ENCODE measurements at places on chromosomes 7 and 10.
A peak's percentile ranks its signal among the peaks of the same experiment; 100 is the strongest.

DNA sequence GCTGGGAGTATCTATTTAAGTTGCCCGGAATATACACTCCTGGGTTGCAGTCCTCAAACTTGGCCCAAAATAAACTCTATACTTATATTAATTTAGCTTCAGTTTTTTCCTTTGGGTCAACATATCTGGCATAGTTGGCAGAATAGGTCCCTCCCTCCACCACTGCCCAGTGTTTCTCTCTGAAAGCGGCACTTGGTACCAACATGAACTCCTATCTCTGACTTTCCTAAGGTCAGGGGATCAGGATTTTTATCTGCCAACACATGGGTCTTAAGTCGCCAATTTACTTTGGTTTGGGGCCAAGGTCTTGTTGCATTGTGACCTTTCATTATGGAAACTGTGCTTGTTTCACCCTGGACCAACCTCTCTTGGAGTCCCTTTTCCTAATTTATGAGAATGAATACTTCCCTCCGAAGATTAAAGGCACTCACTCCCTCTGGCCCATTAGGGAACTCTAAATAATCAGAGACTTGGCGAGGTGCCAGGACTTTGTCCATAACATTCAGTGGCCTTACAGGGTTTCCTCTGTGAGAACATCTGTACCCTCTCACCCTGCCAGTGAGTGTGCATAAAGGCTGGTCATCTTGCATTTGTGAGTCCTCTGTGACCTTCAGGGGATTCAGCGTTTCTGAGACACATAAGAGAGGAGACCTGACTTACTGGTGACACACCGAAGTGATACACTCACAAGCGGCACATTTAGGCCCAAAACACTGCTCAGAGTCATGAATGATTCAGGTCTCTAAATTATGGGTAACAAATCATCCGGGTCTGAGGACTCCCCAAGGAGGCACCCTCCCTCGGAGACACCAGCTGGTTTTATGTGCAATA is 19.7 kb upstream of the FKBP9 start:
- DNase-seq = peak; percentile 42

DNA sequence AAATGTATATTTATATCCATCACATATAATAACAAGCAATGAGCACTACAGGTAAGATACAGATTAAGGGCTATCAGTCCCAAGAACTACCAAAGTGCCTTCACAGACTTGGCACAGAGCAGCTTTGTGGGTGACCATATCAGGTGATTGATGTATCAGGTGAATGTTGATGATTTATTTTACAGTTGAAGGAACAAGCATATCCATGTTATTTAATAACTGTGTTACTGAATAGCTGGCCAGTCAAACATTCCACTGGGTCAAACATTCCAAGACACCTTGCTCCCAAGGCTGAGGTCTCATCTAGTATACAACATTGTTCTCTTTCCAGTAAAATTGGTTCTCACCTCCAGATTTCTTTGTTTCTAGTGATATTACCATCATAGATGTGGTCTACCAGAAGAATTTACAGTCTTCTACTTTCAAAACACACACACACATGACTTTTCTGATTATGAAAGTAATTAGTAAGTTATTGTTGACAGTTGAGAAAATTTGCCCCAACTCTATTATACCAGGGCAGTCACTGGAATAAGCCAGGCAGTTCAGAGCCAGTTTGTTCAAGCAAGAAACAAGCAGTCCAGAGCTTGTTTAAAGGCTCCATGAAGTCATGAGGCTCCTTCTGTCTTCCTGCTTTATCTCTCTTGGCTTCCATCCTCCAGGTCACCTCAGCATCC is 68.2 kb downstream of the ELAPOR2 start:
- DNase-seq = no peak

DNA sequence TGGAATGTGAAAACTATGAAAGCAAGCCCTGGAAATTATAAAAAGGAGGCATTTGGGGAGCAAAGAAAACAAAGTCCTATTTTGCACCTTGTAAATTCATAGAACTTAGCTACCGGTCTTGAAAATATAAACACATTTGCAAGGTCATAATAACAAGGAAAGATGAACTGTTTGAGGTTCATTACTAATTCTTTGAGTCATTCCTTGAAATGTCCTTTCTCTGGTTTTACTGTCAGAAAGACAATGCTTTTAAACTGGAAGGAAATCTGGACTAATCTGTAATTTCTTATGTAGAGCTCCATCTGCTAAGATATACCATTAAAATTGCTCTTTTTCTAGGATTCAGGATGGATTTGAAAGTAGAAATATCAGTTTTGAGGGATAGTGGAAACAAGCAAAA is 1.4 kb downstream of the ERLIN1 start:
- DNase-seq = no peak

GRCh38 chr10:101063050-101063525 is 1.3 kb downstream of the KAZALD1 start:
- peak; percentile 82 for DNase-seq

GRCh38 chr10:30812018-30812851 is 182.7 kb upstream of the LYZL2 start:
- DNase-seq = no peak

- DNase-seq = no peak
Measured at GRCh38 chr7:114531326-114531725, 116.7 kb downstream of the FOXP2 start.

- DNase-seq = no peak
Measured at GRCh38 chr7:135377171-135377570, 132.7 kb downstream of the CNOT4 start.

- DNase-seq = no peak
Measured at GRCh38 chr10:25842146-25842545, 91.9 kb upstream of the MYO3A start.

DNA sequence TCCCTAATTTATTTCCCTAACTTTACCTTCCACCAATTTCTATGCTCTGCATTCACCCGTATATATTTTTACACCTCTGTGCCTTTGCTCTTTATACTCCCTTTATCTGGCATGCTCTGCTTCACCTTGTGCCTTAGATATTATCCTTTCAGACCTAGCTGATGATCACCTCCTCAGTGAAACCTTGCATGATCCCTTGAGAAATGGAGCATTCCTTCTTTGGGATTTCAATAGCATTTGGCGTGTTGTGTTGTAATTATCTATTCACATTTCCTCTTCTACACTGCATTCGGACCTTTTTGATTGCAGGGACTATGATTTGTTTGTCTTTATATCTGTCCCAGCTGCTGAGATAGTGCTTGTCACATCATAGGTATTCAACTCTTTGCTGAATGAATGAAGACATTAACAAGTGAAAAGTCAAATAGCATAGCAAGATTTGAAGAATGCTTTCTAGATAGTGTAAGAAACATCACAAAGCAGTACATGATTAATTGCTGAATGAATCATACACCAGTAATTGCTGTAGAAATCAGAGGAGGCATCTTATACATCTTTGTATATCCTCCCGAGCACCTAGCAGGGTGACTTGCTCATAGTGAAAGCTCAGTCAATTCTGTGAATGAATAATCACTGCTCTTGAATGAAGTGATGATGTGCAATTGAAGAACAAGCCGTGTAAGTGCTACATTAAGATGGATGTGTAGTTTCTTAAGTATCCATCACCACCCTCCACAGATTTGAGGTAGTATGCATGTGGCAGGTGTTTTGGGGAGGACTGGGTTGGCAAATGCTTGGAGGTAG is 2.0 kb upstream of the TM9SF3 start:
- DNase-seq = no peak

- peak; percentile 56 for DNase-seq
Measured at GRCh38 chr10:104256335-104256961, 1.8 kb downstream of the GSTO1 start.

GRCh38 chr10:34808801-34809745 is 6.0 kb downstream of the PARD3 start:
- DNase-seq = no peak

DNA sequence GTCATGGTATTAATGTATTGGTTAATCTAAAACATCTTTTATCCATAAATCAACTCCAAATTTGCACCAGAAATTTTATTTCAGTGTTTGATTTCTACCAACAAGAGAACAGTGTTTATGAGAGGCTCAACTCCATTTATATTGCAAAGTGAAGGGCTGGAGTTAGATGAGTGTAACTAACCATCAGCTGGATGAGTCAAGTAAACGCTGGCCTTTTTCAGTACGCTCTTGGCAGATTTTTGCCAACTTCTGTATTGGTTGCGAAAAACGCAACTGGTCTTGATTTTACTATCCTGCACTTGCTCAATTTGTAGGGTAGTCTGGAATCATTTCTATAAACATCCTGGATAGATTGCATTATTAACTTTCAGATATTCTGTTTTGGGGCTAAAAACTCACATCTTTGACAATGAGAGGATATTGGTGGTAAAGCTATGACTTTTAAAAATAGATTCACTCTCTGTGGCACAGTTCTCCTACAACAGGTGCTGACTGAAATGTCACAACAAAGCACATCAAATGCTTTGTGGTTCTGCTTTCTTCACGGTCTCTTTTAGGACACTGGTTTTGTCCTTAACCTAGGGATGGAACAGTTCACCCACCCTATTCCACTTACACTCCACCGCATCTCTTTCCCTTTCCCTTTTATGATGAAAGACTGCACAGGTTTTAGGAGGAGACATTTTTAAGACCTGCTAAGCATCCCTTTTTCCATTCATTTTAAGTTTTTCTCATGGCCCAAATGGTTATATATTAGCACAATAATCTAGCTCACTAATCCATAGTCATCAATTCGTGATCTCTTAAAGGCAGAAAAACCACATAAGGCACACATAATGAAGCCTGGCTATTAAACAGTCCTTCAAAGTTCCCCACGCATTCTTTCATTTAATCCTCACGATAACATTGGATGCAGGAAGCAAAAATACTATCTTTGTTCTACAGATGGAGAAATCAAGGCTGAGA is 12.8 kb downstream of the CACNA2D1 start:
- no peak for DNase-seq

DNA sequence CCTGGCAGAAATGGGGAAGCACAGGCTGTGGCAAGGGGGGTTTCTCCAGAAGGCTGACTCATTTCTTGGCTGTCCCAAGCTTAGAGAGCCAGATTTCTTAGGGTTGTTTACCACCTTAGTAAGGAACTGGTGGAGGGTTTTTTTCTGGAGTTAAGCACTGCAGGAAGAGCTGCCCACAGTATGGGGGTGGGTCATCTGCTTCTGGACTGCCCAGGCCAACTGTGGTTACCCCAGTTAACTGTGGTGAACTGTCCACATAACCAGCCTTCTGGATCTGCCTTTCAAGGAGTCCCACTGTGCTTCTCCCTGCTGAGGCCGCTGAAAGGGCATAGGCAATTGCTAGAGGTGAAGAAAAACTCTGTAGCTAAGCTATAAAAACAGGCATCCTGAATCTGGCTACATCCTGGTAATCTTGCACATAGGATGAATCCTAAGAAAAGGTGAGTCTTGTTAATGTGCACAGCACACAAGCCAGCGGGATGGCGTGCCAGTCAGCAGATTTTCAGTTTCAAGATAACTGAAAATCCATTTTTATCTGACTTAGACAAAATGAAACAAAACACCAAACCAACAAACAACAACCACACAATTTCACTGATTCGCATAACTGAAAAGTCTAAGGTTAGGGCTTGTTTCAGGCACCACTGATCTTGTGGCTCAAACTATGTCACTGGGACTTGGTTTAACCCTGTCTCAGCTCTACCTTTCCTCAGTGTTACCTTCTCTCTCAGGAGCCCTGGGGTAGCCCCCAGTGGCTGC is 21.6 kb upstream of the TSPAN33 start:
- no peak for DNase-seq

GRCh38 chr10:60525716-60526585 is 136.3 kb upstream of the ANK3 start:
- no peak for DNase-seq

DNA sequence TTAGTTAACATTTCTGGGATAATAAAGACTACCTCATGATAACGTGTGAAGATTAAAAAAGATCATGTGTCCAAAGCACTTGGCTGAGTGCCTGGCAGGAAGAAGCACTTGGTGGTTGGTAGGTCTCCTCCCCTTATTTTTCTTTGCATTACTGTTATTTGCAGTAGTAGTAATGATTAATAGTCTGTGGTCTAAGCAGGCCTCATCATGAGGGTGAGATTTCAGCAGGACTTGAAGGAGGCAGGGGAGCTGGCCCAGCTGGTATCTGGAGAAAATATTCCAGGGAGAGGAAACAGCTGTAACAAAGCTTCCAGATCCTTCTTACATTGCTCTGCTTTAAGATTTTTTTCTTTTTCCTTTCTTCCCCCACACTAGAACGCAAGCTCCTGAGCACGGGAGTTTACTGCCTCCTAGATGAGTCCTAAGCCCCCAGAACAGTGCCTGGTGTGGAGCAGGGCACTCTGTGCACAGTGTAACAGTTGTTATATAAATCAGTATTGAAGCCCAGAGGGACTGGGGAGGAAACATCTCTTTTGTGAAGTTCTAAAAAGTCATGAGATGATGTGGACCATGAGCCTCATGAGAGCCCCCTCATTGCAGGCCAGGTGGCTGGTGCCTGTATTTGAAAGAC is 31.1 kb upstream of the RHEB start:
- DNase-seq = peak; percentile 15
